ENCODE measurements at places on chromosomes 6 and 20.

- DNase-seq, result no peak
Observed at GRCh38 chr20:21821358-21821757, 115.9 kb downstream of the PAX1 start.

- peak; percentile 34 for DNase-seq
Observed at GRCh38 chr6:167851370-167851952, 24.8 kb downstream of the AFDN start.

GRCh38 chr20:3818155-3819151 lies 1.9 kb upstream of the AP5S1 start:
- DNase-seq, result peak; percentile 72

- no peak for DNase-seq
Observed at GRCh38 chr6:139710556-139710955, 336.1 kb upstream of the CITED2 start.
